ENCODE measurements at places on chromosomes 4 and X.

GRCh38 chr4:145679991-145680455 lies at the start of gene C4orf51:
TSS of gene C4orf51 (plus strand) at chr4:145680146. CDS start at chr4:145680204, 58 bp downstream.
- DNase-seq: no peak

DNA sequence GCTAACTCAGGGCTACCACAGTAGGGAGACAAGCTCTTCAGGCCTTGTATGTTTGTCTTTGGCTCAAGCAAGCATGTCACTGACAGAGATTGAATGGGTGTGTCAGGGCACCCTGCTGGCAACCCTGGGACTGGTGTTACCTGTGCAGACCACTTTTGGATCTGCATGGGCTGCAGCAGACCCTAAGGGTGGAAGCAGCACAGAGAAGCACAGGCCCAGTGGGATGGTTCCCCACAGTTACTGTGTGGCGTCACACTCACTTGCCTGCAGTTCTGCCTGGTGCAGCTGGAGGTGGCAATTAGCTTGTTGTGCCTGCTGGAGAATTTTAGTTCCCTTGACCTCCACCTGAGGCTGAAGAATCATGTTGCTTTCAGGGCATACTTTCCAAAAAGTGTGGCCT lies 46.0 kb downstream of the ZNF185 start:
- DNase-seq: no peak

GRCh38 chr4:41184009-41184408 lies 30.3 kb downstream of the APBB2 start:
- DNase-seq: no peak

DNA sequence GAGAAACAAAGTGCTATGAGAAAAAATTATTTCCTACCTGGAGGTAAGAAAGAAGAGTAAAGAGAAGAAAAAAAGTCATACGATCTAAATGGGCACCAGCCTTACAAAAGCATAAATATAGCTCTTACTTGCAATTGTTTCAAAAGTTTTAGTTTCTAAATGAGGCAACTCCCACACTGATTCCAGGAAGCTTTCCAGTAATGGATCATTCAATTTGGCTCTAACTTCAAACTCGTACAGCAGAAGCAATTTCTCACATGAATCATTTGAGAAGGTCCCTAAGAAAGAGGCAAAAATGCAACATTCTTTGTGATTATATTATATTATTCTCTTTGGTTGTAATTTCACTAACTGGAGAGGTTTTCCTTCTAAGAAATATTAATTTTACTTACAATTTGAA lies 109.9 kb downstream of the DLG3 start:
- no peak for DNase-seq

DNA sequence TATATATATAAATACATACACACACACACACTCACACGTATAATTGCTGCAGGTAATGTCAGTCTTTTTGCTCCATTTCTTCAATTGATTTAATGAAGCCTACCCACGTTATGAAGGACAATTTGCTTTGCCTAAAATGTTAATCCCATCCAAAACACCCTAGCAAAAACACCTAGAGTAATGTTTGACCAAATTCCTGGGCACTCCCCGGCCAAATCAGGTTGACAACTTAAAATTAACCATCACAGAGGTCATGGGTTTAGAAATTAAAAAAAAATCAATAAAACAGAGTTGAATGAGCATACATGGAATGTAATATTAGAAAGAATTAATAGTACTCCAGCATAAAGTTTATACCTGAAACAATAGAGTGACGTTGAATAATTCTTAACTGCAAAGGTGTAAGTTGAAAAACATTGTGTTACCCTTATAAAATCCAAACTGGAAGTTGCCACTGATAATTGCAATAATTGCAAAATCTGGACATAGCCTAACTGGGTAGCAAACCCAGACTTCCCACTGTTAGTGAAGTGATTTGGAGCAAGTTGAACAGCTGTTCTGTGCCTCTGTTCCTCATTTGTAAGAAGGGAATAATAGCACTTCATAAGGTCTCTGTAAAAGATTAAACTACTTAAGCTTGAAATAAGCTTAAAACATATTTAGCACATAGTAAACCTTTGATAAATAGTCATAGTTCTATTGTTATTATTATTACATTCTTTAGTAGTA lies 2120.5 kb downstream of the PCDH7 start:
- DNase-seq: no peak

- no peak for DNase-seq
Measured at GRCh38 chr4:12186526-12186925, 757.8 kb upstream of the HS3ST1 start.

GRCh38 chrX:22534643-22535042 lies 261.9 kb downstream of the CBLL2 start:
- no peak for DNase-seq

DNA sequence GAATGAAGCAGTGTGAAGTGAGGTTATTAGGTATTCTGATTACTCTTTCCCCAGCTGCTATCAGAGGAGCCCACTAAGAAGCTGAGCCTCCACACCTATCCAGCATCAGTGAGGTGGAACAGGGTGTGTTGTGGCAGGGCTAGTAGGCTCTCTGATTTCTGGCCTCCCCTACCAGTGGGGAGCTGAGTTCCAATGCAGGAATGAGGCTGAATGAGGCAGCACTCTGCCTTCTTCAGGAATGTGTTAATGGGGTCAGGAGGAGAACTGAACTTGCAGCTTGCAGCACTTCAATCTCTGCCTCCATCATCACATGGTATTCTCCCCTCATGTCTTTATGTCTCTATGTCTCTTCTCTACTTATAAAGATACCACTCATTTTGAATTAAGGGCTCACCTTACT lies 26.9 kb downstream of the SOX3 start:
- no peak for DNase-seq

DNA sequence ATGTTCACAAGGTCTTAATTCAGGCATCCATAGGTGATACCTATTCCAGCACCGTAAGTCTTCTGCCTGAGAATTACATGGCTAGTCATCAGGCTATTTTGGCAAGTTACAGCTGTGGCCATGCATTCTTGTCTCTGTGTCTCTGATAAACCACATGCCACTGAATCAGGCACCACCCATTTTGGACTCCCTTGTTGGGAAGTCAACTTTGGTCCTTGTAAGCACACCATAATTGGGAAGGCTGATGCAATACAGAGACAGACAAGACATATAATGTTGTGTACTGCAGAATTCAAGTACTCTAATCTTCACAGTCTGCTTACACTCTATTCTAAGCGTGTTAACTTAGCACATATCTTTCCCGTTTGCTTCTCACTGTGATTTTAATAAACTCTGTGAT lies 483.7 kb upstream of the FTHL17 start:
- no peak for DNase-seq

- no peak for DNase-seq
Measured at GRCh38 chrX:118779581-118779980, 44.0 kb upstream of the ZCCHC12 start.

- DNase-seq: no peak
Measured at GRCh38 chr4:141220271-141220670, 424 bp upstream of the ZNF330 start.

- no peak for DNase-seq
Measured at GRCh38 chrX:18449236-18449635, 23.8 kb downstream of the CDKL5 start.

- no peak for DNase-seq
Measured at GRCh38 chrX:130851569-130851968, 51.4 kb downstream of the ENOX2 start.

DNA sequence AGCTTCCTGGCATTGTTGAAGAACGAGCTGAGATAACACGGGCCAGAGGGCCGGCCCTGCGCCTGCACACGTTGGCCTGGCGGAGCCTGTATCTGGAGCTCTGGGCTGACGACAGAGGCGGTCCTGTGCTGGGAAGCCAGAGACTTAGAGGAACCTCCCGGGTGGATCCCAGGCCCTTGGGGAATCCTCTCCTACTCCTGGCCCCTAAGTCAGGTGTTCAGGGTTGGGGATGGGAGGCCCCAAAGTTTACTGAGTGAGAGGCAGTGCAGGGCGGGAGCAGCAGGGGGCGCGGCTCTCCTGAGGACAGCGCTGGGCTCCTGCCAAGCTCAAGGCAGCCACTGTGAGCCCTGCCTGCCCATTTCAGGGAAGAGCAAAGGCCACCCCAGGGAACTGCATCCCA lies 2.5 kb upstream of the HTRA3 start:
- no peak for DNase-seq

GRCh38 chrX:33156152-33156726 lies 55.1 kb downstream of the DMD start:
- DNase-seq: no peak

- no peak for DNase-seq
Measured at GRCh38 chr4:139665690-139666529, at the start of gene MGST2. TSS of gene MGST2 (plus strand) at chr4:139665819. CDS start at chr4:139666020, 201 bp downstream.

- no peak for DNase-seq
Measured at GRCh38 chr4:2797545-2798305, 4.8 kb downstream of the SH3BP2 start.

- DNase-seq: no peak
Measured at GRCh38 chr4:122475233-122475632, 18.7 kb upstream of the IL2 start.

DNA sequence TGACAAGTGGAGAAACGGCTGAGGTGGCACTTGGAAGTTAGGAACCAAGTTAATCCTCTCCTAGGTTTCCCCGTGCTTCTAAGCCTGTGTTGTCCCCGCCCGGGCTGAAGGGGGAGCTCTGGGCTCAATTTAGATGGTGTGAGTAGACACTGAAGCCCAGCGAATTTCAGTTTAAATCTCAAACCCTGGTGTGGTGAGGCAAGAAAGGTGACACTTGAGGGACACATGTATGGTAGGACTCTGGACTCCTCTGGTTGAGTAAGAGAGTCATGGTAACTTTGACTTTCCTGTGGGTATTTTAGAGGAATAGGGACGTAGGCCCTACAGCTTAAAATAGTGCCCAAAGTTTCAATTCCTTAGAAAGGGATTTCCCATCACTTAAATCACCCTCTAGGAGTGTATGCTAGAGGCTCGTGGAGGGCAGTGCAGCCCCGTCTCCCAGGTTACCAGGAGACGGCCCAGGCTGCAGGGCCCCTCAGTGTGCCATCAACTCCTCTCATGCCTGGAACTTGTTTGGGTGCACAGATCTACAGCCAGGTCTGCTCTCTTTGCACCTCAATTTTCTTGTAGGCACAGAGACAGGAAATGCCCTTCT lies 24.0 kb downstream of the HAND2 start:
- DNase-seq: peak; percentile 24

GRCh38 chr4:184937745-184938144 lies 80.5 kb upstream of the HELT start:
- DNase-seq: no peak

DNA sequence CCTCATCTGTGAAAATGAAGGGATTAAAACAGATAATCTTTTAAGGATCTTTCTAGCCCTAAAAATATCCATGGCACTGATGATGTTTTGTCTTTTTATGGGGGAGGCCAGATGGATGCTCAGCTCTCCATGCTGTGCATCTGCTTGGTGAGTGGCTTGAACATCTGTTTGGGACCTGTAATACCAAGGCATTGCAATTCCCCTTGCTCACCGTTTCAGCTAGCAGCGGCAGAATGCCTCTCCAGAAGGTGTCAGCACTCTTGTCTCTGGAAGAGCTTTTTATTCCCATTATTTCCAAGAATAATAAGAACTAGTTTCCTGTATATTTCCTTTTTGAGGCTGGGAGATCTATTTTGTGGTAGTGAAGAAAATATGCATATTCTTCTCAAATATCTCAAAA lies 151.9 kb upstream of the ANK2 start:
- DNase-seq: no peak

GRCh38 chrX:45050558-45050957 lies 150.1 kb downstream of the DIPK2B start:
- no peak for DNase-seq

DNA sequence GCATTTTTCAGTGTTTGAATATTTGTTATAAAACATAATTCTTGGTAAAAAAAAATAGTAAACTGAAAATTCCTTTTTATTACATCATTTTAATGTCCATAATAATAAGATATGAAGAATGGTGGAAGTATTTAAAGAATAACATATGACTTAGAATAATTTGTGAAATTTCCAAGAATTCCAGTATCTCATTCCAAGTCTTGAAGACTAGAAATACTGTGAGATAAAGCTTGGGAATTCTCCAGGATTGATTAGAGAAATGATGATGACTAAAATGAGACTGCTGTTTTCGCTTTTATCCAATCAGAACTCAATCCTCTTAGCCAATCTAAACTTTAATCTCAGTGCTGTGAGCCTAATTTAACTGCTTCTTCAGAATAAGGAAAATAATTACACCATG lies 184.2 kb upstream of the HCCS start:
- DNase-seq: no peak

- no peak for DNase-seq
Measured at GRCh38 chr4:1035510-1035909, 24.1 kb downstream of the FGFRL1 start.

- no peak for DNase-seq
Measured at GRCh38 chr4:101067383-101067782, 279.9 kb downstream of the PPP3CA start.

DNA sequence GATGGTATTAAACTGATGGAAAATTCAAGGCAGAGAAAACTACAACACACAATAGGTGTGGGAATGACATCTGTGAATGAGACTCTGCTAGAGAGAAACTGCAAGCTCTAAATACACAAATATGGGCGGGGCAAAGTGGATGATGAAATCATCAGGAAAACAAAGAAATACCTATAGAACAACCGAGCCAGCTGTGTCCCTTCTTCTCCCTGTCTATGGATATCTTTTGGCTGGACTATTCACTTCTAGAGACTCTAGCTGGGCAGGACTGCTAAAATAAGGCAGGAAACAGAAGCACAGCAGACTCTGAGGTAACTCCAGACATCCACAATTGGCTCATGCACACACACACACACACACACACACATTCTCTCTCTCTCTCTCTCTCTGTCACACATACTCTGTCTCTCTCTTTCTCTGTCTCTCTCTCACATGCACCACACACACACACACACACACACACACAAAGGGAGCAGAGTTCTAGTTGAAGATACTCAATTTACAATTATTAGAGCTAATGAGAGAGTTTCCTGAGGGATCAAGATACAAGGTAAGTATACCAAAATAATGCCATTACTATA lies 27.2 kb upstream of the EDNRA start:
- DNase-seq: no peak

DNA sequence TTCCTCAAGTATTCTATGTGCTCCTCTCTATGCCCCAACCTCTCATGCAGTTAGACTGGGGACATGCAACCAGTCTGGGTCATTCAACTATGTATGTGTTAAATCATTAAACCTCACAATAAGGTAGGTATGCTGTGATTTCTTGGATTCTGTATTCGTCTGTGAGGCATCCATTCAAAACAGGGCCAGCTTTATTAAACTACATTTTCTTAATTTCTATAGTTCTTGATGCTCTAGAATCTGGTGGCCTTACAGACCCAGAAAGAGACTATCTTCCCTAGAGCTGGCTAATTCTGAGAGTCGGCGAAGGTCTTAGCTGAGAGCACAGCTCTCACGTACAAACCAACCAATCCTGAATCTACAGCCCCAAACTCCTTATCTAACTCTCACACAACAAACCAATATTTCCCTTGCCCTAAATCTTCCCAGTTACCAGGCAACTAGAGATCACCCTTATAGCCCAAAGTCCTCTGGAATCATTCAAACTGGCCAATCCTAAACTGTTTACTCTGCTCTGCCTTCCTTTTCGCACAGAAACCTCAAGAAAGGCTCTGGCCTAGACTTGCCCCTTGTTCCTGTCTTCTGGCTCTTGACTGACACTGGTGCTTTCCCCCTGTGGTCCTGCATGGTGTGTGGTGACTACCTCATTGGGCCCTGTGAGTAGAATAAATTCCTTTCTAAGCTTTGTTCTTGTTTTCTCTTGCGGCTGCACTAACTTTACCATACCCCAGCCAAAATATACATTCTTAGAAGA lies 203.5 kb upstream of the TET2 start:
- no peak for DNase-seq
